ENCODE measurements at places on chromosomes 13 and 19. TPM values are rescaled to one million over a fixed set of nuclear protein-coding genes. Genes with fewer than 3 reads are reported as not detected.

DNA sequence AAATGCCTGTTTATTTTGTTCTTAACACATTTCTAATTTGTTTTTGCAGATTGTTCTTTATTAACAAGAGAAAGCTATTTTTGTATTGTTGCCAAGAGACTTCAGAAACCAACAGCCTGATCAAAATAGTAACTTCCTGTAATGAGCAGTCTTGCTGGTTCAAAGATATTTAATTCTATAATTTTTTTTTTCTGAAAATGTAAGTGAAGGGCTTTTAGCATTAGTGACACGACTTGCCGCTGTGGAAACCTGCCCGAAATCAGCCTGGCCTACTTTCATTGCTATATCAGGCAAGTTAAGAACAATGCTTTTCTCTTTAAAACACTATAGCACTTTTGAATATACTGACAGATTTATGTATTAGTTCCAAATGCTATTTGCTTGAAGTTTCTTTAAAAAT is 374.3 kb downstream of the EFNB2 start:
- DNase-seq: no peak

DNA sequence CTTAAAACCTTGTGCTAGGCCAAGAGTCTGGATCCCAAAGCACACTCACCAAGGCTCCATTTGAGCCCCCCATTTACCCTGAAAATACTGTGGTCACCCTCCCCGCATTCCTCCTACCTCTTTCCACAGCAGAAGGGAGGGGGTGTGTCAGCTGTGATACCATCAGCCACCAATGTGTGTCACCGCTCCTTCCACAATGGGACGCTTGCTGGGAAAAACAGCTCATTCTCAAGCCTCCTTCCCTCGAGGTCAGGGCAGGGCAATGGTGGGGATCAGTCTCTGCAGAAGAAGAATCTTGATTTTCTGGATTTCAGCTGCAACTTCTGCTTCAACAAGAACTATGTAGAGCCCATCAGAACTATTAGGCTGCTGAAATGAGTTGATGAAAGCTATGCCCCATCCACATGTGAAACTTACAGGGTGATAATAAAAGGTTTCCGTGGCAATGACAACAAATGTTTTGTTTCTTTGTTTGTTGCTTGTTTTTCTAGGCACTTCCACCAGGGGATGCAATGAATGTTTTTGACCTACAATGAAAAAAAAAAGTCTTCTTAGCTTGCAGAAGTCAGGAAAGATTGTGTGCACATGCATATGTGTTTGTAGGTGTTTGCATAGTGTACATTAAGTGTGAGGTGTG is 26.4 kb upstream of the ZNF507 start:
- DNase-seq: peak; percentile 31

The SERPINE3 gene
- total RNA-seq: not detected

DNA sequence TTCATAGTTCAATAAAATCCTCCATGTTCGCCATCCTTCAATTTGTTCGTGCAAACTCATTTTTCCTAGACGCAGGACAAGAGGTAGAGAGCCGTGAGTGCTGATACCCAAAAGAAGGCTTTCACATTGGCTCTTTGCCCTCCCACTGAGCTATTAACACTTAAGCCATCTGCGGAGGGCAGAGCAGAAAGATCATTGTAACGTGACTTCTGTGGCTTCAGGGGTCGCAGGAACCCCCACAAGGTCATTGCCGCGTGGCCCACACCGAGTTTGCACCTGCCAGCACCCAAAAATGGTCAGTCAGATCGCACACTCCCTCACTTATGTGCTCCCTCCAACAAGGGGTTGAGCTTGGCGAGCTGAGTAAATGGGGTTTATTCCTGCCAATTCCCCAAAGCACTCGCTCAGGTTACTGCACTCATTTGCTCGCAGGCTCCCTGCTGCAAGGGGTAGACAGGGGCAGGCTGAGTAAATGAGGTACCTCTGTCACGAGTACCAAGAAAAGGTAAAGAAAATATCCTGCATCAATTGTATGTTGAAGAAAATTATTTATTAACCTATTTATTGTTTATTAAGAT is 144.1 kb downstream of the PRR20E start:
- DNase-seq: no peak

Measured in myocyte (in vitro differentiated cells).